ENCODE measurements at places on chromosomes 1 and 21.

- H3K27me3 ChIP-seq, result peaks cover 28% of the 10 kb centered on the region
- H3K4me1 ChIP-seq, result peaks cover 18% of the 10 kb centered on the region
- H3K27ac ChIP-seq, result no peak overlapping the region
Measured at GRCh38 chr1:151145304-151146071, 943 bp downstream of the SEMA6C start.

GRCh38 chr1:93775224-93775623 is 93.6 kb upstream of the BCAR3 start:
- H3K27me3 ChIP-seq, result peaks cover 22% of the 10 kb centered on the region
- H3K27ac ChIP-seq, result no peak overlapping the region
- no peak for DNase-seq
- H3K4me3 ChIP-seq, result no peak overlapping the region
- peaks cover 13% of the 10 kb centered on the region for H3K4me1 ChIP-seq
- H3K36me3 ChIP-seq, result no peaks in the 10 kb centered on the region

GRCh38 chr1:10217748-10218441 is 7.5 kb downstream of the KIF1B start:
- H3K27me3 ChIP-seq, result no peaks in the 10 kb centered on the region
- H3K36me3 ChIP-seq, result no peaks in the 10 kb centered on the region
- H3K4me1 ChIP-seq, result peaks cover 29% of the 10 kb centered on the region
- H3K27ac ChIP-seq, result no peak overlapping the region
- no peak overlapping the region for H3K4me3 ChIP-seq

DNA sequence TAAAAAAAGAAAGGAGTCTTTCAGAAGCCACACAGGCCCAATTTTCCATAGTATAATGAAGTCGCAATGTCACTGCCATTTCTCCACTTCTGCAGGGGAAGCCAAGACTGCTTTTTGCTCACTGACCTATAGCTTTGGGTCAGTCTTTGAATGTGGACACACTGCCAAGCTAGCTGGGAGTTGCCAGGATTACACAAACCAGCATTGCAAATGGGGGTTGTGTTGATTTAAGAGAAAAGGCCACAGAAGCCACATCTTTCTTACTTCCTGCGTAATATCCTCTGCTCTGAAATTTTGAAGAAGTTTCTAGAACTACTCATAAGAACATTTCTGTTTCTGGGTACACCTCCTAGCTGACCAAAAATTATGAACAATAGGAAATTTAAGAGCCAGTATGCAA is 45.8 kb upstream of the SAMSN1 start:
- peaks cover 37% of the 10 kb centered on the region for H3K4me1 ChIP-seq
- H3K36me3 ChIP-seq, result peaks cover 36% of the 10 kb centered on the region
- H3K27ac ChIP-seq, result peak overlapping the region; percentile 68

DNA sequence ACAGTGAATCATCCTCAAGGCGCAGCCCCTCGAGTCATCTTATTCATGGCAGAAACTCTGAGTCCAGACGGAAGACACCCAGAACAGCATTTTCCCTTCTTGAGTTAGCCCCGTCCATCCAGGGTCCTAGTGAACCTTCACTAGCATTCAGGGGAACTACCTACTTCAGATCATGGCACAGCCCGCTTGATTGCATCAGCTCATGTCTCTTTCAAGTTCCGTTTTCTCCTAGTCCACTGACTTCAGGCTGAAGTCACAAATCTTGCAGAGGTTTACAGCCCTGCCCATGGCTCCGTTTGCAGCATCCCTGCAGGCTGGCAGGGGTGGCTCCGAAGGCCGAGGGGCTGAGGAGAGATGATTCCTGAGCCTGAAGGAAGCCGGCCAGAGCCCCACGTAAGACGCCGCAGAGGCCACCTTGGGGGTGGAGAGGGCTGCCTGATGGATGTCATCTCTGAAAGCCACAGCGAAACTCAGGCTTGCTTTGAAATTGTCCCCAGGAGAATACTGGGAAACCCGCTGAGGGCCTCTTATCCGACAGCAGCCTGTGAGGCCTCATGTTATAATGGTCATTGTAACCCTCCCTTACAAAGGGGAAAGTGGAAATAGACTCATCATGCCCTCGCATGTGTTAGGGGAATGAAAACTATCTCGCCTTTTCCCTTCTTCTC is 310.2 kb upstream of the AJAP1 start:
- no peak overlapping the region for H3K27ac ChIP-seq
- H3K4me1 ChIP-seq, result no peaks in the 10 kb centered on the region
- H3K4me3 ChIP-seq, result no peak overlapping the region
- H3K36me3 ChIP-seq, result no peaks in the 10 kb centered on the region
- no peaks in the 10 kb centered on the region for H3K27me3 ChIP-seq

- DNase-seq, result no peak
- no peaks in the 10 kb centered on the region for H3K4me1 ChIP-seq
- H3K27me3 ChIP-seq, result peaks cover 33% of the 10 kb centered on the region
- H3K4me3 ChIP-seq, result no peak overlapping the region
- H3K36me3 ChIP-seq, result no peaks in the 10 kb centered on the region
- H3K27ac ChIP-seq, result no peak overlapping the region
Measured at GRCh38 chr1:76110666-76111065, 36.1 kb downstream of the ST6GALNAC3 start.

- no peak overlapping the region for H3K27ac ChIP-seq
- H3K4me1 ChIP-seq, result peaks cover 2% of the 10 kb centered on the region
- no peak overlapping the region for H3K4me3 ChIP-seq
- no peaks in the 10 kb centered on the region for H3K36me3 ChIP-seq
Measured at GRCh38 chr1:110161849-110162248, 11.6 kb downstream of the SLC6A17 start.
